ENCODE measurements at places on chromosomes 2 and 18. TPM values are rescaled to one million over a fixed set of nuclear protein-coding genes. Genes with fewer than 3 reads are reported as not detected.
A peak's percentile ranks its signal among the peaks of the same experiment; 100 is the strongest.

GRCh38 chr2:158723181-158723838, 71.8 kb upstream of the DAPL1 start:
- DNase-seq = no peak

DNA sequence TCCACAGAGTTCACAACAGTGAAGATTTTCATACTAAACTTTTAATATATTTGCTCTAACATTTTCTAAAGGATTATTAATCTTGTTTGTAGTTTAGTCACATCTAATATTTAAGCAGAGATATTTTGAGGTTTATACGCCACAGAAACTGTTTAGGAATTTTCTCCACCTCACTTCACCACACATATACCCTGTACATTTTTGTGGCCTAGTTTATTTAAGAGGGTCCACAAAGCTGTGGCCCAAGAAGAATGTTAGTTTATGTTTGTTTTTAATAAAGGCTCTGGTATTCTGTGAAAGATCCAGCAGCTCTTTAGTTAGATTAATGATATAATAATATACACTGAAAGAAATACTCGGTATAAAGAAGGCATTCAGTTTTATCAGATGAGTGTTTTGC, 132.7 kb upstream of the TTC27 start:
- DNase-seq = no peak

GRCh38 chr2:42135381-42136312, 33.5 kb upstream of the EML4 start:
- DNase-seq = no peak

DNA sequence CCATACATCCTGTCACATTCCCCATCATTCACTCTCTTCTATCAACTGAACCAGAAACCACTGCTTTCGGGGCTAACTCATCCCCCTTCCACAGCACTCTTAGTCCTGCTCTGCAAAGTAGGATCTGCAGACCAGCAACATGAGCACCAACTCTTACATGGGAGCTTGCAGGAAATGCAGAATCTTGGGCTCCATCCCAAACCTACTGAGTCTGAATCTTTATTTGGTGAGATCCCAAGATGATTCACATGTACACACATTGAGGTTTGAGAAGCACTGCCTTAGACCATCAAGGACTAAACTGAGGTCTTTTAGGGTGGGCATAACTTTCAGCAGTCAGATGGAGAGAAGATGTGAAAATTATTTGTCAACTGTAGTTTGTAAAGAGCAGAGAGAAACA, 235.6 kb upstream of the EPHA4 start:
- DNase-seq = no peak

DNA sequence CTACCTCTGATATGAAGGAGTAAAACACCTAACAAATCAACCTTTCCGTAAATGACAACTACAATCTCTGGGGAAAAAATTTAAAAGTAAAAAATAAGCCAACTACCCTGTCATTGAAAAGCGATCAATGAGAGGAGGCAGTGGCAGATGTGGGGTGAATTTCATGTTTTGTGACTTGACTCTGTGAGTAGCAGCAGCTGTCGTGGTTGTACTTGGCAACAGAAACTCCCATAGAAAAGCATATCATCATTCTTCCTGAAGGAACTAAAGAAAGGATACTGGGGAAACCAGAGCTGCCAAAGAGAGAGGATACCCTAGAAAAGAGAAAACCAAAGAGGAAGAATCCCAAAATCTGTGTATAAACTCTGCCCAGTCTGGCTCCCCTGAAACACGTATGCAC, 236.4 kb downstream of the TNS1 start:
- no peak for DNase-seq

- no peak for DNase-seq
Observed at GRCh38 chr18:64399566-64399965, 250.7 kb upstream of the LINC00305 start.

IL36RN gene
- total RNA-seq = not detected

GRCh38 chr18:48453330-48454066, 44.3 kb upstream of the ZBTB7C start:
- no peak for DNase-seq

GRCh38 chr2:219998107-219998506, 370.7 kb downstream of the SLC4A3 start:
- no peak for DNase-seq

PIEZO2 gene
- total RNA-seq = 3.1 TPM

DNA sequence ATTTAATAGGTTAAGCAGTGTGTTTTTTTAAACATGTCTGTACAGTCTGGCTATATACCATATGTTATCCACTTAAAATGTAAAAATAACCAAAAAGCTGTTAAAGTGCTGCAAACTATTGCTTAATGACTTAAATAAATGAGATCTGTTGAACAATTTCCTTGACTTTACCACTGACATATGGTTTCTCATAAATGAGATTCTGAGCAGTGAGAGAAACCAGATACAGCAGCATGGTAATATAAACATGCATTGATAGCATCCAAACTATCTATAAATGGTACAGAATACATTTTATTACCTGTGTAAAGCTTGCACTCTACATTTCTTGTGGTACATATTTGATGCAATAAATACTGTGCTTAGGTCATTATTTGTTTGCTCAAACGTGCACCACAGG, 36.3 kb upstream of the TTC21B start:
- no peak for DNase-seq

CCDC68 gene
- 6.0 TPM for total RNA-seq

DNA sequence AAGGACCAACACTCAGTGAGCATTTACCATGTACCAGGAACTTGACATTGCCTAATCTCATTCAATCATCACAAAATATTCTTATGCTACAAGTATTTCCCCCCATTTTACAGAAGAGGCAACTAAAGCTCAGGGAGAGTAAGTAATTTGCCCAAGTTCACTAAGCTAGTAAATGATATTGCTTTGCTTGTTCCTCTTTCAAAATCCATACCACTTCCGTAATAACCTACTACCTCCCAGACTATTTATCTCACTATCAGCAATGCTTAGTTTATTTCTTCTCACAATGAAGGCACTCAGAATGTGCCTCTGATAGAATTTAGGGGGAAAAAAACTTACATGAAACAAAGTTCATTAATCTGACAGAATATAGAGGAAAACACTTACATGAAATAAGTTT, 1070.9 kb upstream of the FANCL start:
- DNase-seq = no peak

DNA sequence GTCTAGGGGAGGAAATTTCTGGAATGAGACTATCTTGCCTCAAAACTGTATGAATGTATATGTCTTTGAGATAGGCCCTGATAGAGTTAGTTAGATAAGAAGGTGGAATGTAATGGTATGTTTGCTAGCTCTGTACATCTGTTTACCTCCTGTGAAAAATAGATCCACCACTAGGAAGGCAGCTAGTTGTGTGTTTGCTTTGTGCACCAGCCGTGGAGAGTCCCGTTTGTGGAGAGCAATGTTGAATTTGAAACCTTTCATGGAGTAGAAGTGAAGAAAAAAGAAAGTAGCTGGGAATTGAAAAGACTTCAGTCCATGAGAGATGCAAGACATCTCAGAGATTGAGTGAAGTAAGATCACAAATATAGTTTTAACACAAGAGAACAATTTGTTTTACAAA, 25.4 kb downstream of the ASXL3 start:
- no peak for DNase-seq

LRP2 gene
- not detected for total RNA-seq

OR6B3 gene
- not detected for total RNA-seq

RAB31 gene
- 80.7 TPM for total RNA-seq

CPO gene
- 0.84 TPM for total RNA-seq

GRCh38 chr18:75200605-75201280, 8.2 kb downstream of the PTGR3 start:
- DNase-seq = no peak

DNA sequence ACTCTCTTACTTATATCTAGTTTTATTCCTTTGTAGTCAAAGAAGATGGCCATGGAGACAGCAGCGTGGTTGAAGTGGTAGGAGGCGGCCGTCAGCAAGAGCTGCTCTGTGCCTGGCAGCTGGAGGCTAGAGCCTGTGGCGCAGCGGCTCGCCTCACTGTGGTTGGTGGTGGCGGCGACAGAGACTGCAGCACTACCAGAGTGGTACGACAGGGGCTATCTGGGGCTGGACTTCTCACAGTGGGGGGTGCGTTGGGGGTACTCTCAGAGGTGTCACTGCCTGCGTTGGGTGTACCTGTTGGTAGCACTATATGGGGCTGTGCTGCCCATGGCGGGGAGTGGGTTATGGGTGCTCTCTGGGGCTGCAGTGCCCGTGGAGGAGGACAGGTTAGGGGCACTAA, 8.5 kb upstream of the ANKRD62 start:
- DNase-seq = no peak

DNA sequence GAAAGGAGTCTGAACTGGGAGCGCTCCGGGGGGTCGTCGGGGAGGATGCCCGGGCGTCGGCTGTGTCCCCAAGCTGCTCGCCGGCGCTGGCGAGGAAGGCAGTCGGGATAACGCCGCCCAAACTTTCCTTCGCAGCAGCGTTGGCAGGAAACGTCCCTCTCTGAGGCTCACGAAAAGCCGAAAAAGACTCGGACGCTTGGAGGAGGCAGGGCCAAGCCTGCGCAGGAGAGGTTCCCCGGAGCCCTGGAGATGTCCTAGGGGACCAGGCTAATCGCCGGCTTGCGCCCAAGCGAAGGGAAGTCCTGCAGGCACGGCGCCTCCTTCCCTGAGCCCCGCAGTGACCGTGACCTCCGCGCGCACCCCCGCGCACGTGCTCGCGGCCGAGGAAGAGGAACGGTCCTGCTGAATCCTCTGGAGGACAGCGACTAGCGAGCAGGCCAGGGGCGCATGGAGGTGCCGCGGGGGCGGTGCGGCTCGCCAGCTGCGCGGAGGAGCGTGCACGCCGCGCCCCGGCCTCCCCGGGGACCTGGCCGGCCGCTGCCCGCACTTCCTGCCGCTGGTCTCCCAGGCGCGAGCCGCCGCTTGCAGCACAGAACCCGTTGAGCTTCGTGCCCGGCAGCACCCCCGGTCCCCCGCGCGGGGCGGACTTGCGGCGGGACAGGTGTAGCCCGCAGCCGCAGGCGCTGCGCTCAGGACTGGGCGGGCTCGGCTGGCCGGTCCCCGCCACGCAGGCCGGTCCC, at the start of gene SH3RF3:
SH3RF3 (plus strand) TSS at position 590 of the 740 bp plus-strand sequence.
- DNase-seq = peak; percentile 90

SLC40A1 gene
- 48.5 TPM for total RNA-seq
